Kidney epithelial cell (primary cell): ENCODE measurements at places on chromosomes 2 and 18.

DNA sequence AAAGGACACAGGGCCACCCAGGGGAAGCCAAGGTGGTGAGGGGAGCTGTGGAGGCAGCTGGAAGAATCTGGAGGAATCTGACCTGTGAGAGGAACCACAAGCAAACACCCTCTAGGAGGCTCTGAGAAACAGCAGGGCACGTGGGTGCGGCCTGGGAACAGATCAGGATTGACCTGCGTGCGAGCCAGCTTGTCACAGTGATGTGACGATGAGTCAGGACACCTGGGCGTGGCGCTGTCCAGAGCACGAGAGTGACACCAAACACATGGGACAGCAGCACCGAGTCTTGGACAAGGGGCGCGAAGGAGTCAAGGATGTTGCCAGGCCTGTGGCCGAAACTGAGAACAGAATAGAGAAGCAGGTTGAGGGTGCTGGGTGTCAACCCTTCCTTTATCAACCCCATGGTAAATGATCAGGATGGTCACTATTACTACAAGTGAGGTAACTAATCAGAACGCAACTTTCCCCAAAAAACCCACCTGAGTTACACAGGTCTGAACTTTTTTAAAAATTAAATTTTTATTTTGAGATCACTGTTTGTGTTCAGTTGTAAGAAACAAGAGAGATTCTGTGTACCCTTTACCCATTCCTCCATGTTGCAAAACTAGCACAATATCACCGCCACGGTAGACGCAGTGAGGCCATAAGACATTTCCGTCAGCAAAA, 637 bp upstream of the SFT2D3 start:
- no peak for DNase-seq

DNA sequence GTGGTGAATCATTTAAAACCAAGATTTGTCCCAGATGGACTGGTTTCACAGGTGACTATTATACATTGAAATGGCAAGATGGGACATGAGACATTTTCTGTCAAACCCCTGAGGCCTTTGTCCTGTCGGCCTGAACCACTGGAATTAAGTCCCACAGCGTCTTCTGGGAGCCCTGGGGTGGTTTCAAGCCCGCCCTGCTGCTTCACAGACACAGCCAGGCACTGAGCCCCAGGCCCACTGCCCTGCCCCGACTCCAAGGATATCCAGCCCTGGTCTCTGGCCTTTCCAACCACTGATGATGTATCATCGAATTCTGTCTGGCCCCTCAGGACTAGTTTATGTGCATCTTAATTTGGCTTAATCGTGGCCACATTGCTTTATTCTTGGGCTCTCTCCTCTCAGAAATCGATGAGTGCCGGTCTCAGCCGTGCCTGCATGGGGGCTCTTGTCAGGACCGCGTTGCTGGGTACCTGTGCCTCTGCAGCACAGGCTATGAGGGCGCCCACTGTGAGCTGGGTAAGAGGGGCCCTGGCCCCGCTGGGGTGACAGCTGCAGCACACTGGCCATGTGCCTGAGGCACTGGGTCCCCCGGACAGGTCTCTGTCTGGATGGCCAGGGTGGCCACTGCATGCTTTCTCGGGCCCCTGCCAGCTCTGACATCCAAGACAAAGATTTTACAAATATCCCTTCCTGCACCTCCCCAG, 39.5 kb downstream of the MTERF4 start:
- DNase-seq, result no peak

DNA sequence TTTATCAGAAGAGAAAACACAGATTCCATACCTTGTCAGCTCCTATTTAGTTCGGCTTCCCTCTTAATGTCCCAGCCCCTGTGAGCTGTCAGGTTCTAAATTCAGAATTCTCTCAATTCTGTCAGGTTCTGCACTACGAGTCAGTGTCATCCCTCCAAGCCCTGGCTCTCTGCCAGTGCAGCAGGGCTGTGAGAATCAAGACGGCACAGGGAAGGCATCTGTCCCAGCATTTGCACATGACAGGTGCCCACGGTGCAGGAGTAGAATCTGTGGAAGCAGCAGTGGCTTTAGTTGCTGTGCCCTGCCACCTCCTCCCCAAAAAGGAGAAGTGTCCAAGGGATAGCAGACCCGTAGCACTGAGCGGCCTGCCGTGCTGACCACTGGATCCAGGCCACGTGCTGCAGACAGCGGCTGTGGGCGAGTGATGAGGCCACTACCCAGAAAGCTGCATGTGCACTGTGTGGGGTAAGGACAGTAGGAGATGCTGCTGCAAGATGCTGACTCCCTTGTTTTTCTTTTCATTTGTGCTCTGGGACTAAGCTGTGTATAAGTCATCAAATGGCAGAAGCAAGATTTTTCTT, 12.8 kb downstream of the RBFA start:
- DNase-seq, result no peak

DNA sequence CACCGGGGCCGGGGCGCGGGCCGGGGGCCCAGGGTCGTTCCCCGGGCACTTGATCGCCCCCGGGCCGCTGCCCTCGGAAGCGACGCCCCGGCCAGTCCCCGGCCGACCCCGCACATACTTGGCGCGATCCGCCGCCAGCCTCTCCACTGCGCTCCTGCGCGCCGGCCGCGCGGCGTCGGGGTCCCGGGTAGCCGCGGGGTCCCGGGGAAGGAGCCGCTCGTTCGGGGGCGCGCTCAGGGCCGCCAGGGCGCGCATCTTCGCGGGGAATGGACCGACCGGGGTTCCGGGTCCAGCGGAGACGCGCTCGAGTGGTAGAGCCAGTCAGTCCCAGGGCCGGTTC, 204 bp downstream of the FAM110C start:
- no peak for DNase-seq

DNA sequence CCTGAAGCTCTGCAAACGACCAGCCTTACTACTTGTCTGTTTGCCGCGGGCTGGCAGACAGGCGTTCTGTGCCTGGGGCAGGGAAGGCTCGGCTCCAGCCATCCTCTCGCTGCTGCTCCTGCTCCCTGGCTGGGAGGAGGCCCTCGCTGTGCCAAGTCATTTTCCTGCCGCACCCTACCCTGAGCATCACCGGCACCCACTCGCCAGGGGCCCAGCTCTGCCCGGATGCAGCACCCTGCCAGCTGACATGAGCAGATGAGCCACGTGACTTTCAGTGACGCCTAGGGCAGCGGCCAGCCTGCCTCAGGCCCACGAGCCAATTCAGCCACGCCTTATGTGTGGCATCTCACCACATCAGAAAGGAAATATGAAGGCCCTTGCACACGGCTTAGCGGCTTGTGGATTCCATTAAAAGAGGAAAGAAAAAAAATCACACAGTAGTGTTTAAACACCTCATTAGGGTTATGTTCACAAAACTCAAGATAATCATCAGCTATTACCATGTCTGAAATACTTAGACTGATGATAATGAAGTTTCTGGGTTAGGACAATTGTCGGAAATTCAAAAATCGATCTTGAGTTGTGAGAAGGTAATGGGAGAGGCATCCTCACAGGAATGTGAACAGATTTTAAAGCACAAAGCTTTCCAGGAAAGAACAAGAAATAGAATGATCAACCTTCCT, 250.5 kb downstream of the TWIST2 start:
- DNase-seq, result no peak

- no peak for DNase-seq
Measured at GRCh38 chr2:30237966-30238800, 6.8 kb downstream of the LBH start.

GRCh38 chr2:69021727-69022126, 8.7 kb downstream of the ANTXR1 start:
- DNase-seq, result no peak

GRCh38 chr2:54233832-54234649, 22.0 kb downstream of the TSPYL6 start:
- no peak for DNase-seq

- no peak for DNase-seq
Measured at GRCh38 chr2:54528311-54528955, 72.3 kb downstream of the SPTBN1 start.

GRCh38 chr2:3108710-3109702, 268.6 kb downstream of the EIPR1 start:
- DNase-seq, result no peak

GRCh38 chr2:8134473-8134932, 547.4 kb upstream of the ID2 start:
- no peak for DNase-seq

- DNase-seq, result no peak
Measured at GRCh38 chr18:38902796-38903195, 1337.2 kb upstream of the CELF4 start.

DNA sequence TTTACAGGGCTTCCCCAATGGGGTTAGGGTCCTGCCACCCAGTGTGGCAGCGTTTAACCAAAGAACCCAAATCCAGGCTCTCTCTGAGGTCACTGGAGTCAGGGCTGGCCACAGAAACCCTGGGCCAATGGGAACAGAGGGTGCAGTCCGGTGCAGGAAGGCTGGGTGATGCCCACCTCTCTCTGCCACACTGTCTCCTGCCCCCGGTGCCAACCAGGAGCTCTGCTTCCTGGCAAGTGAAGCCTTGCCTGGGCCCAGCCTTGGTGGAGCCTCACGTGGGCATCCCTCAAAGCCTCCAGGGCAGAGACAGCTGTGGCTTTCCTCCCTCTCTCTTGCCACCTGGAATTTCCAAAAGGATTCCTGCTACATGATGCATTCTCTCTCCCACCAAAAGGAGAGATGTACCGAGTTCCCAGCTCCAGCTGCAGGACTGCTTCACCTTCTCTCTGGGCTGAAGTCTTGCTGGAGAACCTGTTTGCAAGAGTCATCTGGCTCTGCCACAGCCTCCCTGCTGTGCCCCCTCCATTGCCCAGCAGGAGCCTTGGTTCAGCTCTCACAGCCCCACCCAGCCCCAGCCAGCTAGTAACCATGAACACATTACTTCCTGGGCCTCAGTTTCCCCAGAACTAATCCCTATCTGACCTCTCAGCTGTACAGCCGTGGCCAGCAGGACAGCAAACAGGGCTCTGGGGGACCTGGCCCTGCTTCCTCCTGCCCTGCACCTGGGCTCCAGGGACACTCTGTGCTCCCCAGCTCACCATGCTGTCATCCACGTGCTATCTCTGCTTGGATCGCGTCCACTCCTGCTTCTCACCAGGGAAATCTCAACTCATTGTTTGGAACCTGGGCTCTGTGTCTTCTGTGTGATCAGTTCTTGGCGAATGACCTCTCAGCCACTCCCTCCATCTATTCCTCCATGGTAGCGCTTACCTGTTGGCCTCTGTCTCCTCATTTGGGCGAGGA, 43.4 kb downstream of the KCNF1 start:
- no peak for DNase-seq

DNA sequence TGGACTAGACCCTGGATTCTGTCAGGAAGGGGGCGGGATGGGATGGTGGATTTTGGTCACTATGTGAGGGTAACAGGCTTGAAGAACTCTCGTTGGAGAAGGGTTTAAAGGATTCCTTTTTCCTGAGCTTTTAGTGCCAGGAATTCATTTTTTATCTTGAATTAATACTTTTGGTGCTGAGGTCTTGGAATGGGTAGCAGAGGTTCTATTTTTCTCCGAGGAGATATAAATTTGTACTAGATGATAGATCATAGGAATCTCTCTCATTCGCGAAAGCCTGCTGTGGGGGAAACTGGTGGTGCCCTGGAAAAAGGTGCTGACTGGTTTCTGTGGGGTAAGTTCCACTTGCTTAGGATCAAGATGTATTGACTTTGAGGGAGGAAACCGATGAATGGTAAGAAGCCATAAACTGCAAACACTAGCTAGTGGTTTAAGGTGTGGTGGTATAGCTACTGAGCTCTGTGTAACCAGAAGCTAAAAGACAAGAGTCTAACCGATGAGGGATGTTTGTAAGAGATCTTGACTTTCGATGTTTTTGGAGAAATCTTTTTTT, 706 bp downstream of the AGPS start:
- no peak for DNase-seq
